B cell (primary cell): ENCODE measurements at places on chromosomes 11 and 22. TPM values are rescaled to one million over a fixed set of nuclear protein-coding genes. Genes with fewer than 3 reads are reported as not detected.
A peak's percentile ranks its signal among the peaks of the same experiment; 100 is the strongest.

GRCh38 chr11:1966531-1966930, 19.4 kb downstream of the MRPL23 start:
- DNase-seq = no peak

The UBE4A gene
- 37.3 and 37.7 TPM in 2 replicates for total RNA-seq

DNA sequence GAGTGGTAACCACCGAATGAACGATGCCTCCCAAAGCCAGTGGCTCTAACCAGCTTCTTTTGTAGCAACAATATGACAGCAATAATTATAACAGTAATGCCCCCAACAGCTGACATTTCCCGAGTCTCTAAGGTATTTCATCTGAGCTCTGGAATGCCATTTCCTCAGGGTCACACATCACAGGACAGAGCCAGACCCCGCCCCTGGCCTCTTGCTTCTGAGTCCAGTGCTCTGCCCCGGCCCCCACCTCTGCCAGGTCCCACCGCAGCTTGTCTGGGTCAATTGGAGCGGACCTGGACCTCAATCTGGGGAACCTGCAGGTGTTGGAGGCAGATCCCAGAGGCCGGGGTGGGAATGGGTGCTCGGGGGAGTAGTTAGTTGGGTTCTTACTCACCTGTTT, 63.8 kb downstream of the IGLL1 start:
- no peak for DNase-seq

DNA sequence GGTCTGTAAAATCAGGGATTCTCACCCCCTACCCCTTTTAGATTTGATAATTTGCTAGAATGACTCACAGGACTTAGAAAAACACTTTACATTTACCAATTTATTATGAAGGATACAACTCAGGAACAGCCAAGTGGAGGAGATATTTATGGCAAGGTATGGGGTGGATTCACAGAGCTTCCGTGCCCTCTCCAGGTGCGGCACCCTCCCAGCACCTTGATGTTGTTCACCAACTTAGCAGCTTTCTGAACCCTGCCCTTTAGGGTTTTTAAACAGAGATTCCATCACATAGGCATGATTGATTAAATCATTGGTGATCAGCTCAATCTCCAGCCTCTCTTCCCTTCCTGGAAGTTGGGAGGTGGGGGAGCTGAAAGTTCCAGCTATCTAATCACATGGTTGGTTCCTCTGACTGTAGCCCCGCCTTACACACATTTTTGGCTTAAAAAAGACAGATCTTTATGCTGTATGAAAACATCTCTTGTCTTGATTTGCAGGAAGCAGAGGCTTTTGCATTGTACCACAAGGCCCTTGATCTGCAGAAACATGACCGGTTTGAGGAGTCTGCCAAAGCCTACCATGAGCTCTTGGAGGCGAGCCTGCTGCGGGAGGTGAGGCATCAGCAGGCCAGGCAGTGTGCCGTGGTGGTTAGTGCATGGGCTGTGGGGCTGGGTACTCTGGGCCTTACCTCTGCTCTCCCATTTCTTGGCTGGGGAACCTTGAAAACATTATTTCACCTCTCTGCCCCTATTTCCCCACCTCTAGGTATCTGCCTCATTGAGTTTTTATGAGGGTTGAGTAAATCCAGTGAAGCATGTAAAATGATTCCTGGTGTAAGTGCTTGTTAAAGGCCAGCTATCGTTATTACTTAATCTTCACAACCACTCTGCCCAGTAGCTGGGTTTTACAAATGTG, 27.0 kb downstream of the CABIN1 start:
- DNase-seq = no peak

- DNase-seq = no peak
Measured at GRCh38 chr22:31584804-31585160, 77.2 kb downstream of the PISD start.

DNA sequence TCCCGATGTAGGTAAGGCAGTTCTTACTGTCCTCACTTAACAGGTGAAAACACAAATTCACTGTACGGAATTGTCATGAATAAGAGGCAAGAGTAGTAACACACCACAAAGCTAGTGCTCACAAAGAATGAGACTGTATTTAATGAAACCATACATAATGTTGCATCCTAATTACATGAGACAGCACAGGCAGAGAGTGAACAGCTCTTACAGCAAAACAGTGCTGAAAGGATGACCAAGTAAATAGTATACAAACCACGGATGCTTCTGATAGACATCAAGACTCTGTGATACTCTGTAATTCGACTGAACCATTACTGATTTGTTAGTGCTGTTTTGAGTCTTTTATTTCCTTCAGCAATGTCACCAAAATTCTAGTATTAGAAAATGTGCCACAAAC, 282.3 kb downstream of the TTC28 start:
- no peak for DNase-seq

DNA sequence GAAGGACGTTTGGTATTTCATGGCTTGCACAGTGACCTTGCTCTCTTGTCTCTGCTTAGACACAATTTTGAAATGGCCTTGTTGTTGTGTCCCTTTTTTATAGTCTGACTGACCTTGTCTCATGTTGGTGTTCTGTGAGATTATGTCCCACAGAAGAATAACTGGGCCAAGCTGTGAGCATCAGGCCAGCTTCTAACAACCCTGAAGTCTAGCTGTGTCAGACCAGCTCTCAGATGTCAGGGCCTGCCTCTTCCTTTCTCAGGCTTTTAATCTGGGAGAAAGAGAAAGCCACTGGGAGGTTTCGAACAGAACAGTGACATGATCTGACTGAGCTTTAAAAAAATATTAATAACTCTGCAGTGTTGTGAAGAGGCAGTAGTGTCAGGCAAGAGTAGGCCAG, 2.0 kb upstream of the UEVLD start:
- no peak for DNase-seq

The ROBO4 gene
- not detected in 2 replicates for total RNA-seq

The OR2AG2 gene
- total RNA-seq = 0.27 TPM in 1 of 2 replicates, not detected in the other

DNA sequence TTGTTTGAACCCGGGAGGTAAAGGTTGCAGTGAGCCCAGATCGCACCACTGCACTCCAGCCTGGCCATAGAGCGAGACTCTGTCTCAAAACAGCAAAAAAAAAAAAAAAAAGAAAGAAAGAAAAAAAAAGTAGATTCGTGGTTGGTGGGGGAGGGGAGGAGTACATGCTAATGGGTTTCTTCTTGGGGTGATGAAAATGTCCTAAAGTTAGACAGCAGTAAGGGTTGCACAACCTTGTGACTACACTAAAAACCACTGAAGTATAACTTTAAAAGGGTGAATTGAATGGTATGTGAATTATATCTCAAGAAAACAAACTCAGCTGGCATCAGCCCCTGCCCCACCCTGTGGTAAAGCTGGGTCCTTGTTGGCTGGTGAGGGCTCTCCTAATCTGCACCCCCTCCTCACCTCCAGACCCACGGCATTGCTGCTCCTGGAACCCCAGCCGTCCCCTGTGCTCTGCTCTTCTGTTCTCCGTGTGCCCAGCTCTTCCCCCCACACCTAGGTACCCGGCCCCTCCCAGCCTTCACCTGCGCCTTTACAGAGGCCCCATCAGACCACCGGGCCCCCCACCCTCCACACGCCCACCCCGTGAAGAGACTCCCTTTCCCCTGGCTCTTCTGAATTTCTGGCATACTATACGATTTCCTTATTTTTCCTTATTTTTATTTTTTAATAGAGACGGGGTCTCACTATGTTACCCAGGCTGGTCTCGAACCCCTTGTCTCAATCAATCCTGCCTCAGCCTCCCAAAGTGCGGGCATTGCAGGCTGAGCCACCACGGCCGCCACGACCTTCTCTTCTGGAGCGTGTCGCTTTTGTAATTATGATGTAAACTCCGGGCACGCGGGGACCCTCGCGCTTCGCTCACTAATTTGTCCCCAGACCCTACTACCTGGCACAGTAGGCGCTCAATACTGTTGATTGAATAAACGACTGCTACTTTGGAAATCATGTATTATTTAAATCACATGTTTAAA, 924 bp upstream of the FADD start:
- peak; percentile 32 for DNase-seq

DNA sequence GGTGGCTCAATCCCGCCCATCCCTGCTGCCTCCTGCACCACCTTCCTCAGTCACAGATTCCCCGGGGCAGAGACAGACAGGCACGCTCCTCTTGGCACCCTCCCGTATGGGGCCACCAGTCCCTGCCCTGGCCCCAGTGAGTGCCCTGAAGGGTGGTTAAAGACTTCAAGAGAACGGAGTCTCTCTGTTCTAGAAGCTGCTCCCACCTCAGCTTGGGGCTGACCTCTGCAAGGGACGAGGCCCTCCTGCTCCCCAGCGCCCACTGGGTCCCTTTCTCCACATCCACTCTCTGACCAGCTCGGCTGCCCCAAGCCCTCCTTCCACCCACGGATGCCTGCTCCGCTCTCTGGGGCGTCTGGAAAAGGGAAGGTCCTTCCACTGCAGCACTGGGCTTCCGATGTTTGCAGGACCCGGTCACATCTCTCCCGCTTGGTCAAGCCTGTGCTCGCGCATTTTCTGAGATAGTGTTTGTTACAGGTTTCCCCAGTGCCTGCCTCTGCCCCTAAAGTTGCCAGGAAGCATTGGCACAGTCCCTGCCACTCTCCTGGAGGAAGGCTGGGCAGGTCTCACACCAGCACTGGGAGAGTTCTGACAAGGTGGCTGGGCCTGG, 1487.9 kb downstream of the TBC1D22A start:
- DNase-seq = no peak

DNA sequence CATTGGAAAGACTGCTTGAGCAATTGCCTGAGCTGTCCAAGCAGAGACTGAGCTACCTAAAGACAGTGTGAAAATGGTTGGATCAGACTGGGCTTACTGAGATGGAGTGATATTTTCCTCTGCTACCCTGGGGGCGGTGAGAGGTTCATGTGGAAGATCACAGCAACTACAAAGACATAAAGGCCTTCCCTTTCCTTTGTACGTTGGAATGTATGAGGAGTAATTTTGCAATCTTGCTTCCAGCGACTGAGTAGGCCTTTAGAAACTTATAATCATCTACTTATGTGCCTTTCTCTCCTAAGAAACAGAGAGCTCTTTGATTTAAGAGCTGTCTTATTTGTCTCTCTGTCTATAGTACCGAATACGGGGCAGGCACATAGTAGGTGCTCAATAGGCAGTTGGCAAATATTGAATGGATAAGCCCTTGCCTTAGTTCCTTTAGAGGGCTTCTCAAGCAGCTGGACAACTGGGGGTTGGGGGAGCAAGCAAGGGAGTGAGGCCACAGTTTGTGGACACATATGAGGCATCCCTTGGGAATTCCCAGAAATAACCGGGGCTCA, 2.4 kb upstream of the HEPACAM start:
- DNase-seq = no peak

DNA sequence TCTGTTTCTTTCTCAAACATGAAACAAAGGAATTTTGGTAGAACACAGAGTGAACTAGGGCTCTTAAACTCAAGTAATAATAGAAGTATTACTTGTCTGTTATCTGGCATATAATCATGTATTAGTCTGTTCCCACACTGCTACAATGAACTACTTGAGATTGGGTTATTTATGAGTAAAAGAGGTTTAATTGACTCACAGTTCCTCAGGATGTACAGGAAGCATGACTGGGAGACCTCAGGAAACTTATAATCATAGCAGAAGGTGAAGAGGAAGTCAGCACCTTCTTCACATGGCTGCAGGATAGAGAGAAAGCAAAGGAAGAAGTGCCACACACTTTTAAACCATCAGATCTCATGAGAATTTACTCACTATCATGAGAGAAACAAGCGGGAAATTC, 273.4 kb downstream of the ETS1 start:
- no peak for DNase-seq

The TMEM223 gene
- total RNA-seq = 15.6 and 16.2 TPM in 2 replicates

- DNase-seq = no peak
Measured at GRCh38 chr11:86815726-86816125, 15.4 kb downstream of the PRSS23 start.

The CDC42EP1 gene
- not detected in 2 replicates for total RNA-seq

GRCh38 chr11:120144501-120144900, 6.6 kb upstream of the TRIM29 start:
- DNase-seq = no peak

DNA sequence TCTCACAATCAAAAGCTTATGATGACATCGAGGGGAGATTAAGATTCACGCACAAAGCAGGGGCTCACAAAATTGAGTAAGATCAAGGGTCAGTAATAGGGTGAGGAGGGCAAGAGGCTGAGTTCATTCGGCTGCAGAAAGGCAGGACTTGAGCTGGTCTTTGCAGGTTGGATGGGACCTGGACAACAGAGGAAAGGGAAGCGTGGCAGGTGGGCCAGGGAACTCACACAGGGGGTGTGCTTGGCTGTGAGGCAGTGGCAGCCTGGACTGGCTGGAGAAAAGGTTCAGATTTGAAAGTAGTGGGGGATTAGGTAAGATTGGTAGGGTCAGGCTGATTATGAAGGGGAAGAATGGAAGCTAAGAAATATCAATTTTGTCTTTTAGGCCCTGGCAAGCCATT, 161.6 kb downstream of the PKNOX2 start:
- DNase-seq = no peak

- no peak for DNase-seq
Measured at GRCh38 chr22:45150139-45150538, 13.6 kb upstream of the NUP50 start.

The ARHGEF17 gene
- 0.02 and 0.05 TPM in 2 replicates for total RNA-seq

- no peak for DNase-seq
Measured at GRCh38 chr11:121041072-121041471, 17.2 kb downstream of the TBCEL start.

- DNase-seq = no peak
Measured at GRCh38 chr22:47337161-47337621, 574.7 kb downstream of the TBC1D22A start.

The AP2A2 gene
- 53.1 and 54.5 TPM in 2 replicates for total RNA-seq

DNA sequence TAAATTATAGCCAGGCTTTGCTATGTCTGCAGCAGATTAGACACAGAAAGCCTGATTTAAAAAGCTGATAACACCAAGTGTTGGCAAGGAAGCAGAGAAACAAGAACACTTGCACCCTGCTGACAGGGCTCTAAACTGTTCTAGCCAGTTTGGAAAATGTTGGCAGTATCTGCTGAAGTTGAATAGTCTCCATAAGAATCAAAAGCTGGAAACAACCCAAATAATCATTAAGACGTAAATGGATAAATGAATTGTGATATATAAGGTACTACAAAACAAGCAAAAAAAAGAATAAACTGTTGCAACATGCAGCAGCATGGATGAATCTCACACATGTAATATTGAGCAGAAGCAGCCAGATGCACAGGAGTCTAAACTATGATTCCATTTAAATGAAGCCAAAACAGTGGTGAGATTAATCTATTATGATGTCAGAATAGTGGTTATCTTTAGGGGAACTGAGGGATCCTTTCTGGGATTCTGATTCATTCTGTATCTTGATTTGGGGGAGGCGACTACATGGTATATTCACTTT, 40.4 kb upstream of the ADORA2A start:
- DNase-seq = no peak

- DNase-seq = no peak
Measured at GRCh38 chr22:20765938-20766337, 8.0 kb upstream of the SERPIND1 start.

GRCh38 chr11:27296497-27296896, 66.5 kb downstream of the CCDC34 start:
- no peak for DNase-seq

DNA sequence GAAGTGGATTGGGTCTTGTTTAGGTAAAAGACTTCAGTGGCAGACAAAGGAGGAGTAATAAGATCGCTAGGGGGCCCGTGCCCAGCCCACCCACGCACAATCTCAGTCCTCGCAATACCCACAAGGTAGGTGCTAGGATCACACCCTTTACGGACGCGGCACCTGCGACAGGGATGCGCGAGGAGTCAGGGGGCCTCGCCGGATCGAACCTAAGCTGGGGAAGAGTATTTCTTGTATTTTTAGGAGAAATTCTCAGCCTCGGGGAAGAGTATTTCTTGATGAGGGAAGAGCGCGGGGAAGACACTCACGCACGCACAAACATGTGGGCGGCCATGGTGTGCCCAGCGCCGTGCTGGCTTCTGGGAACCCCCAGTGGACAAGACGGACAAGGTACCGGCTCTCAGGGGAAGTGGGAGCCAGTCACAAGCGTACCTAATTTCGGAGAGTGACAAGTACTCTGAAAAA, 745 bp upstream of the FAM118A start:
- DNase-seq = no peak

- no peak for DNase-seq
Measured at GRCh38 chr11:19426011-19426755, 185.4 kb upstream of the E2F8 start.
